Heart left ventricle (tissue), 16 donors: ENCODE measurements at places on chromosomes 11 and 22.

- DNase-seq = no peak
Observed at GRCh38 chr11:111193924-111194490, 51.5 kb upstream of the POU2AF2 start.

DNA sequence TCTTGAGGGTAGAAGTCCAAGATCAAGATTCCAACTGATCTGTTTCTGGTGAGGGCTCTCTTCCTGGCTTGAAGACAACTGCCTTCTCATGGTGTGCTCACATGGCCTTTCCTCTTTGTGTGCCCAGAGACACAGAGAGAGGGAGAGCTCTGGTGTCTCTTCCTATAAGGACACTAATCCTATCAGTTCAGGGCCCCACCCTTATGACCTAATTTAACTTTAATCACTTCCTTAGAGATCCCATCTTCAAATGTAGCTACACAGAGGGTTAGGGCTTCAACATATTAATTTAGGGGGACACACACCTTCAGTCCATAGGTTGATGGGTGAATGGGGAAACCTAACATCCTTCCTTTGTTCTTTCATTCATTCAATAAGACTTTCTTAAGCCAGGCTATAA lies 144.6 kb downstream of the MN1 start:
- DNase-seq = no peak

DNA sequence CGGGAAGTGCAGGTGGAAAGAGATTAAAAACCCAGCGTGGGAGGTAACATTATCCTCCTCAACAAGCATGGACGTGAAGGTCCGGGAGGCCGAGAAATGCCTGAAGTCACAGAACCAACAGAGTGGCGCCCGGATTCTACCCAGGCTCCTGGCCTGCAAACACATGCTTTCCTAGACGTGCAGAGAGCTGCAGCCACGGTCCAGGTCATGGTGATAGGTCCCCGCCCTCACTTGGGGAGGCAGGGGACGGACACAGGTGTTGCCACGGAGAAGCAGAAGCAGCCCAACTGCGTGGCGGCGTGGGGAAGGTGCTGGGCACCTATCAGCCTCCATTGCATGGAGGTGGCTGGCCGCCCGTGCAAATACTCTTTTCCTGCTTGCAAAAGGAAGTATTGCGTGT lies 148.8 kb downstream of the MPPED1 start:
- DNase-seq = no peak

DNA sequence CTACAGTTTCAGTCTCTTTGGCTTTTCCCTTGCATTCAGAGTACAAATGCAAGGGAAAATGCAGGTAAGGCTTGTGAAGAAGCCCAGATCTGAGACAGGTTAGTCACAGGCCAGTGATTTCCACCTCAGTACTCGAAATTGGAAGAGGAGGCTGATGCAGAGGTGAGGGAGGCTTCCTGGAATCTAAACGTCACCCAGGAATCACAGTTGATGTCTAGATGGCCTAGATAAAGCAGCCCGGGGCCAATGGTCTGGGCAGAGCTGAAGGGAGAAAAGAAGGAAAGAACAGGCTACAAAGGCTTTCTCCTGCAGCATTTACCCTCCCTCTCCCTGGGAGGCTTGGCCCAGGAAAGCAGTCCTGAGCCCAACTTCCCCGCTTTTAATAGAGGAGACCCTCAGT lies 8.5 kb downstream of the TRIM6 start:
- no peak for DNase-seq
